ENCODE measurements at places on chromosomes 2 and 18.

DNA sequence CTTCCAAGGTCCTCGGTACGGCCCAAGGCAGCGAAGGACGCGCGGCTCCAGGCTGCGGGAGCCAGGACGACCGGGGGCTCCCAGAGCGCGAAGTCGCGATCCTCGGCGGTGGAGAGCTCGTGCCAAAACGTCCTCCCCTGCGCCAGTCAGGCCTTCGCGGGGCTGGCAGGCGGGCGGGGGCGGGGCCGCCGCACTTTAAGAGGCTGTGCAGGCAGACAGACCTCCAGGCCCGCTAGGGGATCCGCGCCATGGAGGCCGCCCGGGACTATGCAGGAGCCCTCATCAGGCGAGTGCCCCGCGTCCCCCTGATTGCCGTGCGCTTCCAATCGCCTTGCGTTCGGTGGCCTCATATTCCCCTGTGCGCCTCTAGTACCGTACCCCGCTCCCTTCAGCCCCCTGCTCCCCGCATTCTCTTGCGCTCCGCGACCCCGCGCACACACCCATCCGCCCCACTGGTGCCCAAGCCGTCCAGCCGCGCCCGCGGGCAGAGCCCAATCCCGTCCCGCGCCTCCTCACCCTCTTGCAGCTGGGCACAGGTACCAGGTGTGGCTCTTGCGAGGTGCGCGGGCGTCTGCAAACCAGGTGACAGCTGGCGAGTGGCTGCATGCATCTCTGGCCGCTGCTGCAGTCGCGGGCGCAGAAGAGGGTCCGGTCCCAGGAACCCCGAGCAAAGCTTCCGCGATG lies at the start of gene CIDEA:
Gene CIDEA (plus strand): TSS at position 226 of the 684 bp plus-strand sequence. CDS start 23 bp downstream, at position 249.
- DNase-seq, result no peak

DNA sequence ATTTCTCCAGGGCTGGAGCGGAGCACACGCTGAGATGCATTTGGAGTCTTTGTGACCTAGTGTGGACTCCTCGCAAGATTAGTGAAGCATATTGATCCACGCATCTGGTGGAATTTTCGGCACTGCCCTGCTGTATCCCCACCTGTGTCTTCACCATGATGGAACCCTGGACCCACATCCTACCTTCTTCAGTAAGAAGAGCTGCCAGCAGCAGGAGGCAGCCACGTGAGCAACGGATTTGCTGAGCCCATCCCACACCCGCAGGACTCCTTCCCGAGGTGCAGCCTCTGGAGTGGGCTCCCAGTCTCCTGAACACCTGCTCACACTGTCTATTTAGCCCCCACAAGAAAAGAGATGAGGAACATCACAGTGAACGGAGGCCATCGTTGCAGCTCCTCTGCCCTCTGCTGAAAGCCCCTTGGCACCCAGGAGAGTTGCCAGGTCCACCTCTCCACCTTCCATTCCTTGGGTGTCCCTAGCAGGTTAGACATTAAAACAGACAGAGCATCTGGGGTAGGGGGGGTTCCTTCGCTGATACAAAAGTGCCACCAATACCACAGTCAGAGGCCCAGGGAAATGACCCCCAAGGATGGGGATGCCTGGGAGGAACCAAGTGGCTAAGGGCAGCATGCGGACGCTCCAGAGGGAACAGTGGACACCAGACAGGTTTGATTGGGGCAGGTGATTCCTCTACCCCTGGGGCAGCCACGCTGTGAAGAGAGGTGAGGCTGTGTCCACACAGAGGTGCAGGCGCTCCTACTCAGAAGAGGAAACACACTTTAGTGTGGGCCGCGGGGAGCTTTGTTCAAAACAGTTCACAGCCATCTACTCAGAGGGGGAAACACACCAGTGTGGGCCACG lies 302.8 kb upstream of the SALL3 start:
- no peak for DNase-seq

DNA sequence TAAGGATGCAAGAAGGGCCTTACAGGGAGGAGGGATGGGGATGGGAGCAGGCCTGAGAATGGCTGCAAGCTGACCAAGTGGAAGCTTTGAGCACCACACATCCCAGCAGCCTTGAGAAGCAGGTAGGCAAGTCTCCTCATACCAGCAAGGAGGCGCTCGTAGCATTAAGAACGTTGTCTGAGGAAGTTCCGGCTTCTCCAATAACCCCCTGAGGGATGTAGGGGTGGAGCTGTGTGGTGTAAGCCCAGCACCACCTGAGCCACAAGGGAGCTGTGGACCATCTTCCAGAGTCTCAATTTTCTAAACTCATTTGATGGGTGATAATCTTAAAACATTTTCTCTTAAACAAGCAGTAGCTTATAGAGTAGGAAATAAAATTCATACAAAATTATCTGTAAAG lies 50.6 kb downstream of the ST3GAL5 start:
- no peak for DNase-seq

DNA sequence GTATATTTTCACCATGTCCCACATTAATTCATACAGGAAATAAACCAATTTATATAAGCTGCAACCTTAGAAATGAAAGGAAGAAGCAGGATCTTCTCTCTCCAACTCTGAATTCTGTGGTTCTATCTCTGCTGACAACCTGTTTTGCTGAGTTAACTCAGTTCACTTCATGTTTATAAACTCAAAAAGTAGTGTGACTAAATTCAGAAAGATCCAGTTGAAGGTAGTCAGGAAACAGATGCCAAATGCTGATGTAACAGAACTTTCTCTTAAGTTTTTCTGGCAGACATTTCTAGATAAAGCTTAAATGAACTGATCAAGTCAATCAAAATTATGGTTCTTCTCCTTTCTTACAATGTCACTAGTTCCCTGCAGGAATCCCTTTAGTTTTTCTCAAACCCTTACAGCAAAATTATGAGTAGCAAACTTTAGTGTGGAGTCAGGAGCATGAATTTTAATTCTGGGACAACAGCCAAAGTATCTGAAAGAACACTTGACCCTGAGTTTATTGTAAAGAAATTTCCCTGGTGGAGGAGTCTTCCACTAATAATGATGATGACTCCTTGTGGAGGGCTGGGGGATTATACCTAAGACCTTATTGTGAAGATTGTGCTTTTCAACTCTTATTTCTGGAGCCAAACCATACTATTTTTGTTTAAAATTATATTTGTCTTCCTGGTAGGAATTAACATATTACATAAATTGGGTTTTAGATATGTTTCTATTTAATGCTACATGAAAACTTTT lies 216.9 kb downstream of the MYO3B start:
- no peak for DNase-seq
